H54 (cell line): ENCODE measurements at places on chromosomes 1 and 21.

DNA sequence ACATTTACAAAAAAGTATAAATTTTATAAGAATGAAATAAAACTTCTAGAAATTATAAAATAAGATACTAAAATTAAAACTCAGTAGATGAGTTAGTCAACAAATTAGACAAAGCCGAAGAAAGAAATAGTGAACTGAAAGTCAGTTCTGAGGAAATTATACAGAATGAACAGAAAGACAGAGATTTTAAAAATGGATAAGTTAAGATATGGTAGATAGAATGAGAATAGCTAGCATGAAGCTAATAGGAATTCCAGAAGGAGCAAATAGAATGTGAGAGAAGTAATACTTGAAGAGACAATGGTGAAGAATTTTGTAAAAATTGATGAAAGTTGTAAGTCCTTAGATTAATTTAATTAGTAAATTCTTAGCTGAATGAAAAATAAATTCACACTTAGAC lies 430.4 kb upstream of the RUNX1 start:
- no peak for DNase-seq

DNA sequence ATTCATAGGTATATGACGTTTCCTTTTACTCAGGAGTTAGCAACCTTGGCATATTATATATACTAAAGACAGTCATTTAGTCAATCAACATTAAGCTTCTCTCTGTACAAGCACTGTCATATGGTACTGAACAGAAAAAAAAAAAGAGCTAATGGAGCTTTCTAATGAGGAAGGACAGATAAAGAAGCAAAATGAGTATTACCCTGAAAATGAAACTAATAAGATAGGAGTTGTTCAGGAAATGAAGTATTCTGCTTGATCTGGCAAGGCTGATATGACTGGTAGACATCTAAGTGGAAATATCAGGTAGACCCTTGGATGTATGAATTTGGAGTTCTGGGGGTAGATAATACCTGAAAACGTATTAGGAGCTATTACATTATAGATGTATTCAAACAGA lies 4.3 kb upstream of the IKBKE start:
- DNase-seq = no peak

DNA sequence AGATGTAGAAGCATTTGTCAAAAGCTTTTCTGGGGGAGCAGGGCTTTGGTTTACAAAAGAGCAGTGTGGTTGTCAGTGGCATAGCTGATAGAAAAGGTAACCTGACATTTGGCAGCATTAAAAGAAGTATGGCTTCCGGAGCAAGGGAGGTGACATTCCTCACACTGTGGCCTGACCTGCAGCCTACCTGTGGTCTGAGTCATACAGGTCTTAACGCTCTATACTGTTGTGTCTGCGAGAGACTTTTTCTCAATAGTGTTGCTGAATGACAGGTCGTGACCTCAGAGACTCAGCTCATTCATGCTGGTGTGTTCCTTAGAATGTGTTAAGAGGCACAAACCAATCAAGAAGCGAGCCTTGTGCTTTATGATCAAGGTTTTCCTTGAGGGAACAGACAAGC lies 19.3 kb downstream of the PHGDH start:
- no peak for DNase-seq

- no peak for DNase-seq
Measured at GRCh38 chr1:40539338-40539737, 7.9 kb downstream of the ZNF684 start.

DNA sequence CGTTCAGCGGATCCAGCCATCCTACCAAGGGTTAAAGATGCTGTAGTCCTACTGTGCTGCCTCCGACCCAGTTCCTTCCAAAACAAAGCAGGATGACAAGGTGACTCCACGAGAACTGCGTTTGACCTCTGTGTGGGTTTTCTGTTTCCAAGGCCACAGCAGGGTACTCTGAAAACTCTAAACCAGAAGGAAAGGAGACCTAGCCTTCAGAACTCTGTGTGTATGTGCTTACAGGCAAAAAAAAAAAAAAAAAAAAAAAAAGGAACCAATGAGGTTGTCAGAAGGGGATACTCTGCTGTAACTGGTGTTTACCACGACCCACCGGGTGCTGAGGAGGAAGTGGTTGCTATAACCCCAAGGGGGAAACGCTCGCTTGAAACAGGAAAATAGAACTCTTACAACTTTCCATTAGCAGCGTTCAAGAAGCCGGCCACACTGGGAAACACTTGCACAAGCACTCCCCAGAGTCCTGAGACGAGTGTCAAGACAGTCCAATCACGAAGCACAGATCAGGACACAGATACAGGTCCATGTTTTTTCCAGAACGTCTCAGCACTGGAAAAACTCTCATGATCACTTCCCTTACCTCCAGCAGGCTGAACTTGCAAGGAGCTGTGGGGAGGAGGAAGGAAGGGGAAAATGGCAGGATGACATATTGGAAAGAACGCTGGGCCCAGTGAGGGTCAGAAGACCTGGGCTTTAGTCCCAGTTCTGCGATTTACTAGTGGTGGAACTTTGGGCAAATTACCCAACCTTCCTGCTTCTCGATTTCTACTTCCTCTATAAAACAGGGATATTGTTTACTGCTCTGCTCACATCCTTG lies 64.0 kb downstream of the ITPKB start:
- no peak for DNase-seq

DNA sequence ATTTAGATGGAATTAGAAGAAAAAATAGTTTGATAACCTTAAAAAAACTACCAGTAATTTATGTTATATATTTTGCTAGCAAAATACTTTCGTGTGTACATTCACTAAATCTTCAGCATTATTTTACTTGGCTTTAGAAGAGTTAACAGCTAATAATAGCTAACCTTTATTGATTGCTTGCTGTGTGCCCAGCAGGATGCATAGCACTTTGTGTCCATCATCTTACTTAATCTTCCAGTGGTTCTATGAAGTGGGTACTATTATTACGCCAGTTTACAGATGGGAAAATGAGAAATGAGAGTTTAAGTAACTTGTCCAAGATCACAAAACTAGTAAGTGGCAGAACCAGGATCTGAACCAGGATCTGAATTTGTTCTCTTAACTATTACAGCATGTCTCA lies 41.7 kb upstream of the GPR25 start:
- no peak for DNase-seq

DNA sequence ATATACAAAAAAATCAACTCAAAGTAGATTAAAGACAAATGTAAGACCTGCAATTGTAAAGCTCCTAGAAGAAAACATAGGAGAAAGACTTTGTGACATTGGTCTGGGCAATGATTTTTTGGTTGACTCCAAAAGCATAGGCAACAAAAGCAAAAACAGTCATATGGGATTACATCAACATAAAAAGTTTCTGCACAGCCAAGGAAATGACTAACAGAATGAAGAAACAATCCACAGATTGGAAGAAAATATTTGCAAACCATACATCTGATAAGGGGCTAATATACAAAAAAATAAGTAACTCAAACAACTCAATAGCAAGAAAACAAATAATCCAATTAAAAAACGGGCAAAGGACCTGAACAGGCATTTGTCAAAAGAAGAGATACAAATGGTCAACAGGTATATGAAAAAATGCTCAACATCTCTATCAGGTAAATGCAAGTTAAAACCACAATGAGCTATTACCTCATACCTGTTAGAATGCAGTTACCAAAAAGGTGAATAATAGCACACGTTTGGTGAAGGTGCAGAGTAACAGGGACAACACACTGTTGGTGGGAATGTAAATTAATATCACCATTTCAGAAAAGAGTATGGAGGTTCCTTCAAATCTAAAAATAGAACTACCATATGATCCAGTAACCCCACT lies 173.7 kb upstream of the COA6 start:
- no peak for DNase-seq

DNA sequence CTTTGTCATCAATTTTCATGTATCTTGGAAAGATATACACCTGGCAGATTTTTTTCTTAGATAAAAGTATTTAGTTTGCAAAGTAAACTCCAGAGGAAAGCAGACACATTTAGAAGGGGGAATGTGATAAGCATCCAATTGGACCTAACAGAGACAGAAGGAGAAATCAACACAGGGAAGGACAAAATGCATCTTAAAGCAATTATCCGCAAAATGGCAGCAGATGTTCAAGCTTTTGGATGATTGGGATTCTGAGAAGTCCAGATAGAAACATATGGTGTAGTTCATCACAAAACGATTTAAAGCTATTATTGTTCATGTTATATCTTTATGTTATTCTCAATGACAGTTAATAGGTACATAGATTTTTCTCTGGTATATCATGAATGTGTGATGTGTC lies 1153.1 kb upstream of the B3GALT2 start:
- no peak for DNase-seq

DNA sequence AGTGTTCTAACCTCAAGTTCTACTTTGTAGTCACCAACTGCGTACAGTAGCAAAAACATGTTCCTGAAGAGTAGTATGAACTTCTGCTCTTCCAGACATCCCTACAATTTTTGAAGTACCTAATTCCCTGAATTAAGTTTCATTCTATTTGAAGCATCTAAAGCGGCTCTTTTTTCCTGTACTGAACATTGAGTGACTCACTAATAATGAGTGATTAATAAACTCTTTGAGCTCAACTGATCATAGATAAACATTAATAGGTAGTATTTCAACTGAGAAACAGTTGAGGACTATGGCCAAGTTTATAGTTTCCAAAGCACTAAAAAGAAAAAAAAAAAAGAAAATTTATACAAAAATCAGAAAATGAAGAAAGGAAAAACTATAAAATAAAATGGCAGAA lies 683.1 kb downstream of the LTN1 start:
- DNase-seq = no peak

DNA sequence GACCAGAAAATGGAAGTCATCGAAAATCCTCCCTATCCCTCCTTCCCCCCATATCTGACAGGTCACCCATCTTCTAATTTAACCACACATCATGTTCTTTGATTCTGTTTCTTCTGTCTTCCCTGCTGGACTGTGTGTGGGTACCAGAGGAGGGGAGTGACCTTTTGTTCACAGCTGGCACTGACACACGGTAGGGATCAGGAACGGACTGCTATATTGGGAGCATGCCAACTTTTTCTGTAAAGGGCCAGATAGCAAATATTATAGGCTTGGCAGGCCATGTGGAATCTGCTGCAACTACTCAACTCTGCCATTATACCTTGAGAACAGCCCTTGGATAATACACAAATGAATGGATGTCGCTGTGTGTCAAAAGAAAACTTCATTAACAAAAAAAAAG lies 7.5 kb upstream of the TOMM20 start:
- no peak for DNase-seq

DNA sequence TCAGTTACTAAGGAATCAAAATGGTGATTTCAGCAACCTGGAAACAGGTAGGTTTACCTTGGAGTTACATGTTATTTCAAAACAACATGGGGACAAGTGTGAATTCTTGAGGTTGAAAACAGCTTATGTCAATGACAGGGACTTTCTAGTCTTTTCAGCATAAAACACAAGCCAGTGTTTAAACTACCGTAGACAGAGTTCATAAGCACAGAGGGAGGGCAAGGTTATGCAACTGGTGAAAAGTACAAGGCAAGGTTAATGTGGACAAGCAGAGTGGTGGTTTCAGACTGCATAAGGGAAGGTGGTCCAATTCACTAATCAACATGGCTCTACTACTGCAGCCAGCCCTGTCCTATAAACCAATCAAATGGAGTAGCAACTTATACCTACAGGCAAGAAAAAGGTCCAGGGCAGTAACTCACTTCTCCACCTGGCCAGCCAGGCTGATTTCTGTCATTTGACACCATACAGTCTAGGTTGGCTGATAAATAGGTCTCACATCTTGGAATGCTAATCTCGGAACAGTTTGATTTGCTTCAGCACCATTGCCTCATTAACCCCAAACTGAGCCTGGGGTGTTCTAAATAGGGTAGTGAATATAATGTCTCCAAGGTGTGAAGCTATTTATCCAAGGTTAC lies 250.3 kb upstream of the PROX1 start:
- DNase-seq = no peak

GRCh38 chr1:215263636-215264035 lies 181.1 kb downstream of the KCNK2 start:
- DNase-seq = no peak

DNA sequence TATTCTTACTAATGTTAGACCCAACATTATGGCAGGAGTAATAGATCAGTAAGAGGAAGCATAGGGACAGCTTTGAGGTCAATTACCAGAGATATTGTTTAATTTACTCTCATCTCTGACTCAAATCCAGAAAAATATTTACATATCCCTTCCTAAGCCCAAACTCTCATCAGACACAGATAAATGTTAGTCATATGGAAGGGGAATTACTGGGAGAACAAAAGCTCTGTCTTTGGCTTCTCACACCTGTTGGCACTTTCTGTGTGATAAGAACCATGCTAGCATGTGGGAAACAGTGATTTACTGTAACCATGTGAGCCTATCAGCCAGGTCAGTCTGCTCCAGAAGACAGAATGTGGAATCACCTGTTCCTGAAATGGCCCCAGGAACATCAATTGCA lies 72.4 kb downstream of the DUSP10 start:
- no peak for DNase-seq

DNA sequence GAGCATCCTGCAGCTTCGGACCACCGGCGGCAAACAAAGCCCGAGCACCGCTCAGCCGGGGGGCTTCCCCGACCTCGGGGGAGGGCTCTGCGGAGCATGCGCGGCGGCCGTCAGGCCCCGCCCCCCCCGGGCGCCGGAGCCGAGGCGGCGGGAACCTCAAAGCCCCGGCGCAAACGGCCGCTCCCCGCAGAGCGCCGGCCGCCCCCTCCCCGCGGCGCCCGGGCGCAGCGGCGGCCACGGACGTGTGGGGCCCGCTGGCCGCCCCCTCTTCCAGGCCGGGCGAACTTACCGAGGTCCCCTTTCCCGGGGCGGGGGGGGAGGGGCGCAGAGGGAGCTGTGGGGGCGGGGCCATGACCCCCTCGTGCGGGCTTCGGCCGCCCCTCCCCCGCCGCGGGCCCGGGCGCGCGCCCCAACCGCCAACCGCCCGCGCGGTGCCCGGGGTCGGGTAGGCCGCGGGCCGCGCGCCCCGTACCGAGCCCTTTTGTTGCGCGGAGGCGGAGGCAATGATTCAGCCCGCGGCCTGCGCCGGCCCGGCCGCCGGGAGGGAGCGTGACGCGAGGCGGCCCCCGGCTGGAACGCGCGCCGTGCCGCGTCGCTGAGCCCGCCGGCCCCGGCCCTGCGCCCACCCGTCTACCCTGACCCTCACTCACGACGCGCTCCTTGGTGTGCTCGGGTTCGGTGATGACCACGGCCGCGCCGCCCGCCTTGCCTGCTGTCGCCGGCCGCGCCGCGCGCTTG lies 1.7 kb downstream of the RCC2 start:
- DNase-seq = no peak

GRCh38 chr1:202688401-202688800 lies 21.9 kb downstream of the SYT2 start:
- no peak for DNase-seq

GRCh38 chr1:223341121-223341520 lies 22.9 kb downstream of the SUSD4 start:
- no peak for DNase-seq

- DNase-seq = no peak
Measured at GRCh38 chr21:41605178-41605933, 97.4 kb upstream of the TMPRSS2 start.

DNA sequence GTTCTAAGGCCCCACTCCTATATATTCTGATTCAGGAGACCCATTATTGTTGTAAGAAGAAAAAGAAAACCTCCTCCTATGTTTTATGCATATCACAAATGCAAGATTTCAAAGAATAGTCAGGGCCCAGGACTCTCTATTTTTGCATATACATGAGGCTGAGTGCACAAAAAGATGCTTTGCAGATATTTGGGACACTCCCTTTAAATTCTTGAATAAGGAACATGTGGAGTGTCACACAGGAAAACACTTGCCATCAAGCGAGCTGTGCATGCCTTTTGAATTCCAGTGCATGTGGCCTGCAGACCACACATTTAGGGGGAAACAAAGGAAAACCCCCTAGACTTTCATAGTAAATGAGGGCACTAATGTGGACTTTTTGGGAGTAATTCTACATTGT lies 5.6 kb downstream of the MAP3K7CL start:
- no peak for DNase-seq

- DNase-seq = no peak
Measured at GRCh38 chr1:188462837-188463236, 1634.1 kb downstream of the PLA2G4A start.
